ENCODE measurements at places on chromosomes 7 and 10. TPM values are rescaled to one million over a fixed set of nuclear protein-coding genes. Genes with fewer than 3 reads are reported as not detected.

The AQP1 gene
- 89.3 TPM for total RNA-seq

- no peak for DNase-seq
These were observed 270.0 kb downstream of the NEBL start for GRCh38 chr10:20627087-20627486.

DNA sequence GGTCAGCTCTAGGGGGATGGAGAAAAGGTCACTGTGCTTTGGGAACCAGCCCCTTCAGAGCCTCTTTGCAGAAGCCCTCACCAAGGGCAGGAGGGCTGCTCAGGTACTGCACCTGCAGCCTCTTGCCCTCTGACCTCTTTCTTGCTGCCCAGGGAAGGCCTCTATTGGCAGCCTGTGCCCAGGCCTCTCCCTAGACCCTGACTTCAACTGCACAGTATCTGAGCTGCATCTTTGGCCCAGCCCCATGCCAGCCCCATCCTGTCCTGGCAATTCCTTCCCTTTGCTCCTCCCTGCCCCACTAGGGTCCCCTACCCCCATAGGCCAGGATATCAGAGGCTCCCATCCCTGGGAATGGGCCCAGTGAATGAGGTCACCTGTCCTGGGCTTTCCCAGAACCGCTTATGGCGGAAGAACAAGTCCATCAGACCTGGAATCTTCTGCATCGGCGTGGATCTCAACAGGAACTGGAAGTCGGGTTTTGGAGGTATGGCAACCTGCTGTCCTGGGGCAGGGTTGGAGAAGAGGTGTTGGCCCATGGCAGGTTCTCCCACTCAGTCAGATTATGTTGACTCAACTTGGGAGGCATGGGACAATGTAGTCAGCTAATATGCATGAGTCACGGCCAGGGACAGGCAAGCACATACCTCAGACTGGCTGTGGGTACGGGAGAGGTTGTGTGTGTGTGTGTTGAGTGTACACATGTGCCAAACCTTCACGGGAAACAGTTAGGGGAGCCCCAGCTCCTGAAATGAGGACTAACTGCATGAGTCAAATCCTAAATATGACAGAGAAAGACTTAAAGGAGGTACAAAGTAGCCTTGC, 17.1 kb upstream of the CPA1 start:
- DNase-seq = no peak

GRCh38 chr7:24216576-24217125, 67.3 kb upstream of the NPY start:
- no peak for DNase-seq

The HMX3 gene
- not detected for total RNA-seq

GRCh38 chr10:110212119-110213006, 5.0 kb downstream of the MXI1 start:
- no peak for DNase-seq

- DNase-seq = no peak
These were observed 99.6 kb downstream of the PRPF18 start for GRCh38 chr10:13686331-13686752.

GRCh38 chr10:25261558-25261957, 86.8 kb downstream of the GPR158 start:
- DNase-seq = no peak

DNA sequence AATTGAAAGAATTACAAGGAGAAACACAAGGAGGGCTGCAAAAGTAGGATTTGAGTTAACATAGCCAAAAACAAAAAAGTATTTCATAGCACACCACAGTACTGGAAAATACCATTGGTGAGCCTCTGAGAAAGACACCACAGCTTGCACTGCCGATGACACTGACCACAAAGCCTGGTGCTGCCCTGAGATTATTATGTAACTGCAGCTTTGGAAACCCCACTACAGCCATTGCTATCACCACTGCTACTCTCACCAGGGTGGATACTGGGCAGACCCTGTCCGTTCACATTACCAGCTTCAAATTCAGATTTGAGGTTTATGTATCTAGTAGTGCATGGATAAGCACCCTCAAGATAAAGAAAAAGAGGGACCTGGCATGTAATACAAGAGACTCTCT, 1246.7 kb upstream of the SORCS1 start:
- no peak for DNase-seq

- DNase-seq = no peak
These were observed 564 bp downstream of the PDSS1 start for GRCh38 chr10:26697922-26698608.

- DNase-seq = no peak
These were observed 865.5 kb downstream of the LRMDA start for GRCh38 chr10:76296957-76297356.

- no peak for DNase-seq
These were observed 151.8 kb downstream of the SFMBT2 start for GRCh38 chr10:7258948-7259523.

The HOXA5 gene
- total RNA-seq = 0.97 TPM
